Activated T-helper 1 cell treated with anti-CD3 and anti-CD28 coated beads, Interleukin-12 subunit alpha, Interleukin-12 subunit beta, Interleukin-2, Interleukin-4 antibody, amounts not matched to agents 30 ng/mL and 10 ng/mL and 1 ng/mL, durations not matched to agents 14 hours and 24 hours and 36 hours (primary cell): ENCODE measurements at places on chromosomes 6 and 20. TPM values are rescaled to one million over a fixed set of nuclear protein-coding genes. Genes with fewer than 3 reads are reported as not detected.

- no peaks in the 10 kb centered on the region for H3K4me1 ChIP-seq
- no peaks in the 10 kb centered on the region for H3K36me3 ChIP-seq
- no peak overlapping the region for H3K27ac ChIP-seq
- H3K27me3 ChIP-seq: peaks cover 3% of the 10 kb centered on the region
These were observed 181.9 kb downstream of the ERMARD start for GRCh38 chr6:169933251-169933821.

ASIP gene
- total RNA-seq: not detected in 2 replicates

DNA sequence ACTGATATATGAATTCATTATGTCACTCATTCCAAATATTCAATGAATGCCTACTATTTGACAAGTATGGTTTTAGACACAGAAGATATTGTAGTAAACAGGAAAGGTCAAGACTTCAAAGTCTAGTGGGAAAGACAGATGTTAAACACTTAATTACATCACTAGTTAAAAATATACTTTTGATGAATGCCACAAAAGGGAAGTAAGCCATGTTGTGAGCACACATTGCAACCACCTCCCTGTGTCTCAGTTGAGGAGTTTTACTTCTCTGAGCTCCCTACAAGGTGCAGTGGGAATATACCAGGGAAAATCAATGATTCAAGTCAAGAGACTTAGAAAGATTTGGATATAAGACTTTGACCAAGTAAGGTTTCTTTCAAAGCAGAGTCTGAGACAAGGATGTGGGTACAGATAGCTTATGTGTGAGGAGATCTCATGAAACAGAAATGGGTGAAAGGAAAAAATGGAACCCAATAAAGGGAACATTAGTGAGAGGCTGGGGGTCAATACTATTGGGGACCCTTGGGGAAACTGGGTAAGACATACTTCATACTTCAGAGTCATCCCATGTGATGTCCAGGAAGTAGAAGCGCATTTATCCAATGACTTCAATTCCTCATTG lies 503.7 kb downstream of the KIF16B start:
- H3K4me1 ChIP-seq: no peaks in the 10 kb centered on the region
- no peaks in the 10 kb centered on the region for H3K27me3 ChIP-seq
- H3K36me3 ChIP-seq: no peaks in the 10 kb centered on the region
- no peak for DNase-seq

- H3K27ac ChIP-seq: no peak overlapping the region
- no peaks in the 10 kb centered on the region for H3K36me3 ChIP-seq
- no peak overlapping the region for H3K4me3 ChIP-seq
- no peaks in the 10 kb centered on the region for H3K4me1 ChIP-seq
- H3K27me3 ChIP-seq: no peaks in the 10 kb centered on the region
- DNase-seq: no peak
These were observed 190.8 kb downstream of the MTFR2 start for GRCh38 chr6:136059308-136059707.

- no peak overlapping the region for H3K4me3 ChIP-seq
- no peak for DNase-seq
- peaks cover 27% of the 10 kb centered on the region for H3K36me3 ChIP-seq
- no peaks in the 10 kb centered on the region for H3K27me3 ChIP-seq
- no peak overlapping the region for H3K27ac ChIP-seq
These were observed 56.4 kb downstream of the B4GALT5 start for GRCh38 chr20:49657118-49657901.

GRCh38 chr6:16473184-16473907 lies 235.0 kb downstream of the GMPR start:
- no peaks in the 10 kb centered on the region for H3K27me3 ChIP-seq
- peak overlapping the region; percentile 66 for H3K4me3 ChIP-seq
- peaks cover 82% of the 10 kb centered on the region for H3K4me1 ChIP-seq
- H3K27ac ChIP-seq: peak overlapping the region; percentile 93
- H3K36me3 ChIP-seq: peaks cover 44% of the 10 kb centered on the region
- peak; percentile 14 for DNase-seq

NRSN1 gene
- not detected in 2 replicates for total RNA-seq

DNA sequence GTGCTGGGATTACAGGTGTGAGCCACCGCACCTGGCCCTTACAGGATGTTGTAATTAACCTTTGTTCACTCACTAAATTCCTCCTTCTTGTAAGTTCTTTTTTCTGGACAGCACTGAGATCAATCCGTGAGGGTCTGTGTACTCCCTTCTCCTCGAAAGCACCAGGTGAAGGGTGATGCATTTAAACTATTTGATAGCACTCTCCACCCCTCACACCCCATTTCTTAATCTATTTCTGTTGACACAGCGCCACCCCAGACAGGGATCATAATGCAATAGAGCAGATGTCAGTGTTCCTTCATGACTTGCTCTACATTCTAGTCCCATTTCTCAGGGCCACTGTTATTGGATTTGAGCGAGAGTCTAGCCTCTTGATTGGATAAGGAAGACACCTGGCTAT lies 46.3 kb downstream of the PPP1R14C start:
- no peak overlapping the region for H3K4me3 ChIP-seq
- no peak for DNase-seq
- H3K36me3 ChIP-seq: no peaks in the 10 kb centered on the region
- H3K27me3 ChIP-seq: peaks cover 15% of the 10 kb centered on the region

DNA sequence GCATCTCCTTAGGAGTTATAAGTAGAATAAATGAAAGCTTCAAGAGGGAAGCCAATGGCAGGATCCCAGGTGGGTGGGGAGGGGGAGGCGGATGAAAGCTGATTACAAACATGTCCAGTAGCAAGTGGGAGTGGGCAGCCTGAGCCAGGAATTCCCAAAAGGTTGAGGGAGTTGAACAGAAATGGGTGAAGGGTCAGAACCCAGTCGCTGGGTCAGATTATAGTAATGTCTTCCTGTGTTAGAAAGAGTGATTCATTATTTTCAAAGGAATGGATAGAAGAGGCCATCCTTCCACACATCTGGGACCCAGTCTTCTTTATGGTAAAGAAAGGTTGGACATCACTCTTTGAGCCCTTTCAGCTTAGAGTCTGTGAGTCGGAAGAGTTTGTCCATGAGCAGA lies 41.0 kb upstream of the FAM50B start:
- no peaks in the 10 kb centered on the region for H3K36me3 ChIP-seq
- peaks cover 4% of the 10 kb centered on the region for H3K27me3 ChIP-seq
- H3K4me3 ChIP-seq: no peak overlapping the region
- DNase-seq: no peak
- no peaks in the 10 kb centered on the region for H3K4me1 ChIP-seq
- H3K27ac ChIP-seq: no peak overlapping the region

DNA sequence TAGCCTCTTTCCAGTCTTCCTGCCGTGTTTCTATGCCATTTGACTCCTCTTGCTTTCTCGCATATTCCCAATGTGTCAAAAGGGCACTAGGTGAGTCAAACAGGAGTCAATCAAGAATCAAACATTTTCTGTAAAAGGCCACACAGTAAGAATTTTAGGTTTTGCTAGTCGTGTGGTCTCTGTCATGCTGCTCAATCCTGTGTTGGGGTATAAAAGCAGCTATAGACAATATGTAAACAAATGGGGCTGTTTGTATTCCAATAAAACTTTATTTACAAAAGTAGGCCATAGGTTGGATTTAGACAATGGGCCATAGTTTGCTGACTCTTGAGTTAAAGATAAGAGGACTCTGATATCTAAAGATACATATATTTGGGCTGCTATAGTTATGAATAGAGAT lies 235.4 kb upstream of the BTBD3 start:
- no peak for DNase-seq
- no peak overlapping the region for H3K4me3 ChIP-seq
- peaks cover 6% of the 10 kb centered on the region for H3K27me3 ChIP-seq
- H3K27ac ChIP-seq: no peak overlapping the region
- no peaks in the 10 kb centered on the region for H3K36me3 ChIP-seq

DNA sequence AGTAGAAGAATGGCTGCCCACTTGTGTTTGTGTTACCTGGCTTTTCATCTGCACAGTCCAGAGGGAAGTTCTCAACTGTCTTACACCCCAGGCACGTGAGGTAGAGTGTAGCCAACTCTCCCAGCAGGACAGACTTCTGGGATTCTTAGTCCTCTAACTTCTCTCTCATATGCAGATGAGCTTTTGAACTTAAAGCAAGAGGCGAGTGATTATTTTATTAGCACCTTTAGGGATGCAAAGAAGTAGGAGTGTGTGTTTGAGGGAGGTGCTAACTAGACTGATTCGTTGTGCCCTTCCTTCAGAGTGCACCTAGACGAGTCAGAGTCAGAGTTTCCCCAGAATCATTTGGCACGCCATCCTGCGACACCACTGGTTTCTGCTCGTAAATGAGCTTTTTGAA lies 10.8 kb downstream of the CDYL start:
- H3K27me3 ChIP-seq: no peaks in the 10 kb centered on the region
- H3K4me3 ChIP-seq: no peak overlapping the region
- no peak for DNase-seq
- no peaks in the 10 kb centered on the region for H3K36me3 ChIP-seq

- H3K4me3 ChIP-seq: peak overlapping the region; percentile 49
- H3K4me1 ChIP-seq: peaks cover 19% of the 10 kb centered on the region
- peaks cover 49% of the 10 kb centered on the region for H3K27me3 ChIP-seq
These were observed 85.1 kb downstream of the EYA2 start for GRCh38 chr20:46979603-46980241.

GRCh38 chr6:134665029-134665723 lies 284.7 kb downstream of the ALDH8A1 start:
- DNase-seq: no peak
- H3K27ac ChIP-seq: no peak overlapping the region
- peaks cover 4% of the 10 kb centered on the region for H3K27me3 ChIP-seq
- H3K4me1 ChIP-seq: no peaks in the 10 kb centered on the region
- H3K4me3 ChIP-seq: no peak overlapping the region
- no peaks in the 10 kb centered on the region for H3K36me3 ChIP-seq

DNA sequence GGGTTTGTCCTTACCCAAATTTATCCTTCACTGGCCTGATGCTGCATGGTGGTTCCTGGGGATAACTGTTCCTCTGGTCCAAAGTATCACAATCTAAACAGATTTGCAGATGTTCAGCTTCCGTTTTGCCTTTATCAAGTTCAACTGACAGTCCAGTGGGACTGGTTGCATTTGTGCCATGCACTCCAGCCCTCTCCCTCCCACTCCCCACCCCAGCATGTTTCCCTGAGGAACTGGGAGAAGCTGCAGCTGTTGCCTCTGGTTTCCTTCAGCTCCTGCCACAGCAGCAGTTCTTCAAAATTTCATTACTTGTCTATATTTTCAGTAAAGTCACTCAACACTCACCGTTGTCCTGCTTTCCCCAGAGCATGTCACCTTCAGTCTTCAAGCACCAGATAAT lies 39.5 kb upstream of the KIF16B start:
- H3K27me3 ChIP-seq: peaks cover 1% of the 10 kb centered on the region
- no peak overlapping the region for H3K27ac ChIP-seq
- DNase-seq: no peak
- no peaks in the 10 kb centered on the region for H3K4me1 ChIP-seq

HLA-DMA gene
- total RNA-seq: 14.1 and 14.2 TPM in 2 replicates

GRCh38 chr6:101800598-101800997 lies 407.1 kb downstream of the GRIK2 start:
- H3K36me3 ChIP-seq: no peaks in the 10 kb centered on the region
- H3K27ac ChIP-seq: no peak overlapping the region

E2F3 gene
- 30.3 and 30.5 TPM in 2 replicates for total RNA-seq

DNA sequence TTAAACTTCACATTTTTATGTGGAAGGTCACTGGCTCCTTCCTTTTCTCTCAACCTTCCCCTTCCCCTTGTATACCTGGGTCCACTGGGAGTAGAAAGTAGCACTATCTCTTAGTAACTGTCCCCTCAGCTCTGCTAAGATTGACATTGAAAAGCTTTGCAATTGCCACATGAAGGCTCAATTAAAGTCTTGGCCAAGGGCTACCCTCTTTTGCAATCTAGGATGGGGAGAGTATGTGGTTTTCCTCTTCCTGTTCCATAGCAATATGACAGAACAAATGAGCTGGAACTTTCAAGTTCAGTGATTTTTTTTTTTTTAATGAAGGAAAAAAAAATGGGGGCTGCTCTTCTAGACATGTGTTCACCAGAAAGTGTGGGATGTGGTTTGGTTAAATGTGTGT lies 37.1 kb downstream of the PROKR2 start:
- no peaks in the 10 kb centered on the region for H3K4me1 ChIP-seq
- H3K4me3 ChIP-seq: no peak overlapping the region
- no peaks in the 10 kb centered on the region for H3K36me3 ChIP-seq
- DNase-seq: no peak
- H3K27ac ChIP-seq: no peak overlapping the region

GRCh38 chr6:142339968-142340658 lies 38.3 kb downstream of the ADGRG6 start:
- no peaks in the 10 kb centered on the region for H3K27me3 ChIP-seq
- no peaks in the 10 kb centered on the region for H3K4me1 ChIP-seq
- no peak for DNase-seq
- H3K36me3 ChIP-seq: no peaks in the 10 kb centered on the region
- H3K4me3 ChIP-seq: no peak overlapping the region

GRCh38 chr20:63553251-63553932 lies 567 bp upstream of the FNDC11 start:
- peak; percentile 86 for DNase-seq
- peak overlapping the region; percentile 63 for H3K4me3 ChIP-seq
- peaks cover 6% of the 10 kb centered on the region for H3K36me3 ChIP-seq
- peaks cover 9% of the 10 kb centered on the region for H3K4me1 ChIP-seq

PLCB1 gene
- 3.2 and 5.3 TPM in 2 replicates for total RNA-seq

DNA sequence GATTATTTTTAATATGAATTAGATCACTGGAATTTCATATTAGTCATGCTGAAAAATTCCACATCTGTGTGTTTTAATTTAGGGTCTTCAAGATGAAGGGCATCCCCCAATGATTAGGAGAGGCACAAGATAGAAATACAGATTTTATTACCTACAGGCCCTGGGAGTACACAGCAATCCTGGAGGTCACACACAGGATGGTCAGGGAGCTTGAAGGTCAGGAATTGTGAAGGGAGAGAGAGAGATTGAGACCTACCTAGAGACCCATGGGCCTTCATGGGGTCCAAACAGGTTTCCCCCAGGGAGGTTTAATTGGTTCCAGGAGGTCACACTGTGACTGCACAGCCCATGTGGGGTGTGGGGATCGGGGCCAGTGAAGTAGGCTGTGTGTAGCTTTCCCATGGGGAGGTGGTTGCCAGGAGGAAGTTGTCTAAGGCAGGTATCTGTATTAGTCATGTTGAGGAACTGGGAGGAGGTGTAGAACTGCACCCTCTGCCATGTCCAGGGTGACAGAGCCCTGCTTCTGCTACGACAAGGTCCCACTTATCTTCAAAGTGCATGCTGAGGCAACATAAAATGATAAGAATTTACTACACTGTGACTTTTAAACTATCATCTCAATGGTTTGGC lies 18.3 kb downstream of the SNX9 start:
- no peak overlapping the region for H3K4me3 ChIP-seq
- peaks cover 13% of the 10 kb centered on the region for H3K36me3 ChIP-seq
- H3K4me1 ChIP-seq: peaks cover 39% of the 10 kb centered on the region
- peaks cover 6% of the 10 kb centered on the region for H3K27me3 ChIP-seq
- no peak overlapping the region for H3K27ac ChIP-seq
- no peak for DNase-seq

DNA sequence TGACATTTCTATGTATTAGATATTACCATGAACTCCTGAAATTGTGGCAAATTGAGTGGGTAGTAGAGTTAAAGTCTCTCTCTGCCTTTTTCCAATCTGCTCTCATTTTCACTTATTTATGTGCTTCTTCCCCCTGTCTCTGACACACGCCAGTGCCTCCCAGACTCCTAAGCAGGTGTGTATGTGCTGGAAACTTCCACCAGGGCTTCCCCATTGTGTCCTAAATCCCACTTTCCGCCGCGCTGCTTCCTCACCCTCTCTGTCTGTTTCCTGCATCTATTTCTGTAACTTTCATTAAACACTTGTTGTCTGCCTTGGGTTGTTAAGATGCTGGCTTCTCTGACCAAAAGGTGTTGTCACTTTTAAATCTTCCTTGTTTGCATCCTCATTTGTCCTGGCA lies 97.6 kb upstream of the HDGFL1 start:
- H3K27me3 ChIP-seq: no peaks in the 10 kb centered on the region
- DNase-seq: no peak
- H3K36me3 ChIP-seq: no peaks in the 10 kb centered on the region
- H3K4me3 ChIP-seq: no peak overlapping the region
- H3K27ac ChIP-seq: no peak overlapping the region

EYA4 gene
- not detected in 2 replicates for total RNA-seq
